ENCODE measurements at places on chromosomes 7 and 10.

GRCh38 chr7:73466112-73466511, 32.5 kb downstream of the FZD9 start:
- no peak for DNase-seq

- no peak for DNase-seq
Observed at GRCh38 chr7:14604606-14605005, 297.9 kb downstream of the DGKB start.

GRCh38 chr7:141144921-141145629, 71.2 kb downstream of the TMEM178B start:
- no peak for DNase-seq

GRCh38 chr7:5507013-5507412, 83.4 kb upstream of the TNRC18 start:
- DNase-seq, result no peak

- no peak for DNase-seq
Observed at GRCh38 chr7:27115221-27116026, 12.9 kb upstream of the HOXA2 start.

GRCh38 chr7:92874567-92874966, 38.2 kb upstream of the CDK6 start:
- DNase-seq, result no peak

DNA sequence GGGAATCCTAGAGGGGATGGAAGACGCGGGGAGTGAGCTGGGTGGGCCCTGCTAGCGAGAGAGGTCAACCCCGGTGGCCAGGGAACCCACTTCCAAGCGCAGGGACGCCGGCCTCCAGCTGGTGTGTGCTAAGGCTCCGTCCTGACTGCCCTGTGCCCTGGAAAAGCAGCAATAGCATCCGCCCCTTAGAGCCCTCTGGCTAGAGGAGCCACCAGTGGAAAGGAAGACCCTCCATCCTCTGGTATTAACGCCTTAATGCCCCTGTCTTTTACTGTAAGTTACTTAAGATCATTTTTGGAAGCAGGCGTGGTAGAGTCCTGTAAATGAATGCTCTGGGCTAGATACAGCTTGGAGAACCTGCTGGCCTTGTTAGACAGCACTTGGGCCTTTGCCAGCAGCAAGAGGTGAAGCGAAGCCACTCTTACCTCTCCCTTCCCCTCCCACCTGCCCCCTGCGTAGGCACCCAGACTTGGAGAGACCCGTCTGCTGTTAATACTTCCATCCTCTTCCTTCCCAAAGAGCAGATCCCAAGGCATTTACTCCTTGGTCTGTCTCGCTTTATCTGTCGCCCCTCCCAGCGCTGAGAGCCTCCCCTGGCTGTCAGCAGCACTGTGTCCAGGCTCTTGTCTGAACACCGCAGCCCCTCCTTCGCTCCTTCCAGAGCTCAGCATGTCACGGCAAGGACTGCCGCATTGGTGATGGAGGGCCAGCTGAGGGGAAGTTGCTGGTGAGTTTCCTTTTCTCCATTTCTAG, 4.6 kb downstream of the REPIN1 start:
- DNase-seq, result no peak

DNA sequence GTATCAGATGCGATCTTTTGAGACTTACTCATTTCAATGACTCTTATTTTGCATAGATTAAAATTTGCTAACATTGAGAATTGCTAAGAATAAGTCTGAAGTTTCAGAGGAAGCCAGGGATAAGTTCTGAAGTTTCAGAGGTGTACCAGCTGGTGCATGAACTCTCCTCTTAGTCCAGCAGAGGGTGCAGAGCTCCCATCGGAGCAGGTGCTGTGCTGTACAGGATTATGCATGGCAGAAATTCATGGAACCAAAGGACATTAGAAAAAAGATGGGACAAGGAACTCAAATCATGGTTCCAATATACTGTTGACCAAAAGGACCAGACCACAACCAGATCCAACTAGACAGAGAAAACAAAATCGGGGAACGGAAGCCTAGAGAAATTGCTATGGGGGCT, 41.9 kb downstream of the MGAM2 start:
- DNase-seq, result no peak

GRCh38 chr7:116432527-116432916, 67.0 kb upstream of the CAV2 start:
- DNase-seq, result no peak

DNA sequence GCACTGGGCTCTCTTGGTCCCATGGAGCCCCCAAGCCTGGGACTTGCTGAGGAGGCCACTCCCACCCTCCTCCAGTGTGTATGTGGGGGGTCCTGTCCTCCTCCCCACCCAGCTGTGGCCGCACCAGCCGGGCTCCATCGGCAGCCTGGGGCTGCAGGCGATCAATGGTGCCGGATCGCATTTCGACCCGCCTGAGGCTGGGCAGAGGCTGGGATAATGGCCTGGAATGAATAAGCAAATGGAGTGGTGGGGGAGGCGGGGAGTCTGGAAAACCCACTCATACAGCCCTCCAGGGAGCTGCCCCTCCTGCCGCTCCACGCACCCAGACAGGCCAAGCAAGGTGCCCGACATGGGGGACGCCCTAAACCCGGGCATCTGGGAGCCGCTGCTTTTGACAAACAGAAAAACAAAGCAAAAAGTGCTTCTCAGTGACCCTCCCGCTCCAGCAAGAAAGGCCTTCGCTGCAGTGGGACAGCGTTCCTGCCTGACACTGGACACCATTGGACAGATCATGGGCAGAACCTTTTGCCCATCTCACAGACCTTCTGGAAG, 160.5 kb downstream of the NRF1 start:
- DNase-seq, result no peak

DNA sequence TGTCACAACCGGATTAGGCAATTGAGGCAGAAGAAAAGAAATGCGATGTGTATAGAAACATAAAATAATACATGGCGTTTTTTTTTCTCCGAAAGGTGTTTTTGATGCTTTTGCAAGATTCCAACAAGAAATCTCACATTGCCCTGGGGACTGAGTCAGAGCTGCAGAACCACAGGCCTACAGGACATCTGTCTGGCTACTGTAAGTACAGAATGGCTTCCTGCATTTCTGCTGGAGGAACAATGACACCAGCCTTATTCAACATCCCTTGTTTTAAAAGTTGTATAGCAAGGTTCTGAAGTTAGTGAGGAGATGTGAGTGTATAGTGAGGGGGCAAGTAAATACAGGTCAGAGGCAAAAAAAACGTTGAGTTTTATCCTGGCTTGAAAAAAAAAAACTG, 256.4 kb downstream of the ABCA13 start:
- no peak for DNase-seq

DNA sequence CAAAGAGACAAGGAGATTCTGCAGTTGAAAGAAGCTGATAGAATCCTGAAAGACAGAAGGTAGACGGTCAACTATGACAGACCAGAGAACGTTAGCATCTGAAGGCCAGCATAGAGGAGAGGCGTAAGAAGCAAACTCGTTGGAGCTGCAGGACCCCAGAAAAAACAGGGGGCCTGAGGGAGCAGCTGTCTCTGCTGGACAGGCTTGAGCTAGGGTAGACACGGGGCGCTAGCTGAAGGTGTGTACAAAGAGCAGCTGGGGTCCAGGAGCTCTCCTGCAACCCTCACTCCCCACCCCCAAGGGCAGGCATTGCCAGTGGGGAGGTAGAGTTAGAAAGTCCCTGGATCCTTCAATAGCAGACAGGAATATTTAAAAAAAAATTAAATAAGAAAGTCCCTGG, 14.6 kb upstream of the GDI2 start:
- DNase-seq, result no peak

DNA sequence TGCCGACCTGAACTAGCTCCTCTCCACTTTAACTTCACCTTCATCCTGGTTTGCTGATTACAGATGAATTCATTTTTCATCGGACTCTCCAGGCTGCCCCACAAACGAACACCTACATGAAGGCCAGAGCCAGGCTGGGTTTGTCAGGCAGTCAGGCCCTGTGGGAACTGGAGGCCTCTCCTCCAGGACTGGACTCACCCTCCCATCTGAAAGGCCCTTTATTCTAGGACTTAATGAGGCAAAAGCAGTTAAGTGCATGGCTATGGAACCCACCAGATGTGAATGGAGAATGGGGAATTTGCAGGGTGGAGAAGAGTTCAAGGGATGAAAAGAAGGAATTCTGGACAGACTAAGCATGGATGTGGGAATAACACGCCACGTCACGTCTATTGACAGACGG, 170.8 kb downstream of the ARHGAP12 start:
- no peak for DNase-seq

GRCh38 chr10:57696641-57697040, 571.1 kb downstream of the IPMK start:
- no peak for DNase-seq

DNA sequence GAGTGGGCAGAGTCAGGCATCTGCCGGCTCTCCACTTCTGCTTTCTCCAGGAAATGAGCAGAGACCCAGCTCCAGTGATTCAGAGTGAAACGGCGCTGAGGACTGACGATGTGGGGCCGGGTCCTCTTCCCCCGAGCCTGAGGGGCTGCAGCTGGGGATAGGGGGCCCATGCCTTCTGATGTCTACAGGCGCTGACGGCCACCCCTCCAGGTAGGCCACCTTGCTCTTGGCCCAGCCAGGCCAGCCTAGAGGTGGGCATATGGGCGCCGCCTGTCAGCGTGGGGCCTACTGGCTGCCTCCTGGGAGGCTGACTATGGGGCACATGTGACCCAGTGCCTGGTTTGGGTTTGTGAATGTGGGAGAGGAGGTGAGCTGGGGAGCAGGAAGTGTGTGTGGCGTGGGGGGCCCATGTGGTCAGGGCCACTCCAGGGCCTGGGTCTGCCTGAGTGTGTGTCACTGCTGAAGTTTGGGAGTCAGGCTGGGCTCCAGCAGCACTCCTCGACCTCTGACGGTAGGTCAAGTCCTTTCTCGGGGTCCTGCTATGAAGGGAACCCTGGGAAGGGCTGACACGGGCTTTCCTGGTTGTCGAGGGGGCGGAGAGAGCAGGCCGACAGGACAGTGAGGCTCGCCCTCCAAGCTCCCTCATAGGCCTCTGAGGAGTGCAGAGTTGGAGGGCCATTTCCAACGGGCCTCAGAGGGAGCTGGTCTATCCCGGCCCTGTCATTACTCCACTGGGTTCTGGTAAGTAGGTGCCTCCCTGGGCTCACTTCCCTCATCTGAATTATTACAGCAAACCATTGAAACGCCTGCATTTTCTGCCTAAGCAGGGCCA, at the start of gene WDFY4:
TSS of gene WDFY4 (plus strand) at position 82 of the 832 bp plus-strand sequence. CDS start 24,860 bp downstream, outside the sequence.
- no peak for DNase-seq

DNA sequence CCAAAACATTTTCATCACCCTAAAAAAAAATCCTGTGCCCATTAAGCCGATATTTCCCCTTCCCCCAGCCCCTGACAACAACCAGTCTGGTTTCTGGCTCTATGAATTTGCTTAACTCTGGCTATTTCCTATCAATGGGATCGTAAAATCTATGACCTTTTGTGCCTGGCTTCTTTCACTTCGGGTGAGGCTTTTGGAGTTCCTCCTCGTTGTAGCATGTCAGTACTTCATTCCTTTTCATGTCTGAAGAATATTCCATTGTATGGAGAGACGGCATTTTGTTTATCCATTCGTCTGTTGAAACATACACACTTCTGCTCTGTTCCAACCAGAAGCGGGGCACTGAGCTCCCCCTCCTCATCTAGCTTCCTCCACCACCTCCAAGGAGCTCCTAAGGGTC, 29.5 kb downstream of the TACC2 start:
- no peak for DNase-seq

GRCh38 chr10:49415846-49416245, 20.0 kb upstream of the DRGX start:
- no peak for DNase-seq

GRCh38 chr7:100827330-100828226, at the start of gene EPHB4:
Gene EPHB4 (minus strand): TSS chr7:100827523. CDS start chr7:100827030, 493 bp downstream.
- no peak for DNase-seq

GRCh38 chr7:2169923-2170575, 62.7 kb downstream of the MAD1L1 start:
- DNase-seq, result no peak

DNA sequence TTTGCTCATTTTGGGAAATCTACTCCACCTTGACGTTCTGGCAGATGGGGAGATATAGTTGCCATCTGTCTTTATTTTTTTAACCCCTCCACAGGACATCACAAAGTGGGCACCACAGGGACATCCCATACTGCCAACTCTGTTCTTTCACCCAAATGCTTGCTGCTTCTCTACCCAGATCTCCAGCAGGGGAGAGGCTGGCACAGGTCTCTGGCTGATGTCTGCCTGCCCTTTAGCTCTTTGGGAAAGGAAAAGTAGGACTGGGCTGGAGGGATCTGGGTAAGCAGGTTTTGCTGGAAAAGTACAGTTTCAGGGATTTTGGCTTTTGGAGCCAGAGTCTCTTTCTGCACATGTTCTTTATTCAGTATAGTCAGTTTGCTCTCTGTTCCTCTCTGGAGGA, 156.7 kb downstream of the ANLN start:
- no peak for DNase-seq

DNA sequence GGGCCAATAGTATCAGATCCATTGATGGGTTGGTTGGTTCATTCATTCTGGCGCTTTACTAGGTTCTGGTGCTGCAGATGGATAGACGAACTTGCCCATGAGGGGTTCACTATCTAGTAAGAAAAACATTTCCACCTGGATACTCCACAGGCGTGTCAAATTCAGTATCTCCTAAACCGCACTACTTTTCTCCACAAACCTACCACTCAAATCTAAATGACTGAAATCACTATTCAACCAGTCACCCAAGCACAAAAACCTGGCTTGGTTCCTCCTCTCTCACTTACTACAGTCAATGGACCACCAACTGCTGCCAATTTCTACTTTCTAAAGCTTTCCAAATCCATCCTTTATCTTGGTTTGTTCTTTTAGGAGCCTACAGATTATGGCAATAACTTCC, 572 bp downstream of the AGK start:
- DNase-seq, result no peak

- DNase-seq, result no peak
Observed at GRCh38 chr10:30811276-30812017, 181.9 kb upstream of the LYZL2 start.

- DNase-seq, result no peak
Observed at GRCh38 chr7:34128762-34129161, 223.4 kb downstream of the BMPER start.

DNA sequence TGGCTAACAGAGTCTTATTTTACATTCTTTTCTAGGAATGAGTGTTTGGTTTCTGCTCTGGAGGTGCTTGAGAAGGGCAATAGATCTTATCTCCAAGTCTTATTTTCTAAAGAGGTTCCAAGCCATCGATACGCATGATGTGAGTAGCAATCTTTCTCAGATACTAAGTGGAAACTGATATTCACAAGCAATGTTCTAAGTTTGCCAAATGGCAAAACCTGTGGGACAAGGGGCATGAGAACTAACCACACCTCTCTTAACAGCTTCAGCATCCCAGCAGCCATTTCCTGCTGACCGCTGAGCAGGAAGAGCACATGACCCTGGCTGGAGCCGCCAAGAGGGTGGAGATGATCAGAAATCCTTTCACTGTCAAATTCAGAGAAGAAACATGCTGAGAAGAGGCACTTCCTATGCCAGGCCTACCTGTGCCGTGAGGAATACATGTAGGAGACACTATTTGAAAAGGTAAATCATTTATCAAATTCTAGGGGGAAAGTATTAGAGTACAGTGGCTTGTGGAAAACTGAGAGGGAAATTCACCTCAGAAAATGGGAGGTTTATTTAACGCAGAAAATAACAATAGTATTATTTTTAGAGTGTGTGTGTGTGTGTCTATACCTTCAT, 35.2 kb downstream of the CCDC71L start:
- no peak for DNase-seq

- DNase-seq, result no peak
Observed at GRCh38 chr7:155821851-155822250, 9.6 kb upstream of the SHH start.
